ENCODE measurements at places on chromosomes 4 and X.

GRCh38 chrX:96564595-96564994 is 120.0 kb upstream of the DIAPH2 start:
- no peak for DNase-seq

- no peak for DNase-seq
These were observed 50.3 kb downstream of the WDFY3 start for GRCh38 chr4:84916227-84916626.

DNA sequence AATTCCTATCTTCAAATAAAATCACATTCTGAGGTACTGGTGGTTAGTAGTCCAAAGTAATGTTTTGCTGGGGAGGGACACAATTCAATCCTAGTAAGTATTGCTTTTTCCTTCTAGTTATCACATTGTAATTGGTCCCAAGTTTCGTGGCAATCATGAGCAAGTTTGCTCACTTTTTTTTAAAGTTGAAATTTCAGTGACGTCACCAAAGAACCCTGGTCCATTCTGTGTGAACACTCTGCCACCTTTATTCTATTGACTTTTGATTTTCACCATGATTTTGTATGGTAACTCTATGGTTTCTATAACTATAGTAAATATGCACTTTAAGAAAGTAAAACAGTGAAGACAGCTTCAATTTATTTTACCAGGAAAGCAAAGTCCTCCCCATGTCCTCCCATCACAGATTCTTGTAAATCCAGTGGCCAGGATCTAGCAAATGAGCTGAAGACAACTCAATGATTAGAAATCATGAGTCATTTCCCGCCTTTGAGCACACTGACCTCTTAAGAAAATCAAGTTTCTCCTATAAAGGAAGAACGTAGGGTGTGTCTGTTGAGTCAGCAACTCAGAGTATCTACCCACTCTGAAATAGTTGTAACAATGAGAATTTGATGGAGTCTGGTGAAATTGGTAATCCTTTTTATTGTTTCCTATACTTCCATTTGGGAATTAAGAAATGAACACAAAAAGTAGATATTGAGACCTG is 1306.6 kb upstream of the PABPC4L start:
- DNase-seq: no peak

DNA sequence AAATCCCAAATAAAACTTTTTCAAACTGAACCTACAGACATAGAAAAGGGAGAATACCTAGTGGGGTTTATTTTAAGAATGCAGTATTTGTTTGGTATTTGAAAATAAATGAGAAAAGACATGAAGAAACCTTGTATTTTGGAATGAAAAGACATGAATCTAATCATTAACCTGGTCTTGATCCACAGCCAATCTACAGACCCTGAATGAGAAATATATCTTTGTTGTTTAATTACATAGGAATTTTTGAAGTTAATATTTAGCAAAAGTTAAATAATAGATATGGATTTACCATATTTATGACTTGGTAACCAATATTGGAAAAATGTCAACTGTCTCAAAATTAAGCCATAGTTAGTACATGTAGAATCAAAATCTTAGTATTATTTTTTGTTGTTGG is 76.8 kb downstream of the MAGEA10 start:
- DNase-seq: no peak

DNA sequence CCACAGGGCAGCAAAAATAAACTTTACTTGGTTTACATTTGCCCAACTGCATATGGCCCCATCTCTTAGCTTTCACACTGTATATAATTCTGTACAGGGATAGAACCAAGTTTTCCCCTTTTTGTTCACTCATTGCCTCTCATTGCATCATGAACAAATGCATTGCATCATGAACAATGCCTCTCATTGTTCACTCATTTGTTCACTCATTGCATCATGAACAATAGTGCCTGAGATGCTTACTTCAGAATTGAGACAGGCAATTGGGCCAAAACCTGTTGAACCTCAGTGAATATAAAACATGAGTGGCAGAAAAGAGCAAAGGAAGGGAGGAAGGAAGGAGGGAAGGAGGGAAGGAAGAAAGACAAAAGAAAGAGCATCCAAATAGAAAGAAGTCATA is 98.2 kb downstream of the SOWAHB start:
- DNase-seq: no peak

DNA sequence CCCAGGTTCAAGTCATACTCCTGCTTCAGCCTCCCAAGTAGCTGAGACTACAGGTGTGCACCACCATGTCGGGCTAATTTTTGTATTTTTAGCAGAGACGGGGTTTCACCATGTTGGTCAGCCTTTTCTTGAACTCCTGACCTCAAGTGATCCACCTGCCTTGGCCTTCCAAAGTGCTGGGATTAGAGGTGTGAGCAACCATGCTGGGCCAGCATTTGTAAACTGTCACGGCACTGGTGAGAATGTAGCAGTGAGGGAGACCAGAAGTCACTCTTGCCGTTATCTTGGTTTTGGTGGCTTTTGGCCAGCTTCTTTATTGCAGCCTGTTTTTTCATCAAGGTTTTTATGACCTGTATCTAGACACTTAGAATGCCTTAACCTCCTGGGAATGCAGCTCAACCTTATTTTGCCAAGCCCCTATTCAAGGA is 22.4 kb downstream of the PCDH18 start:
- DNase-seq: no peak

- DNase-seq: no peak
These were observed 79.4 kb downstream of the SYNPO2 start for GRCh38 chr4:118968005-118968404.

- no peak for DNase-seq
These were observed 8.9 kb downstream of the PRRG3 start for GRCh38 chrX:151704041-151704663.

DNA sequence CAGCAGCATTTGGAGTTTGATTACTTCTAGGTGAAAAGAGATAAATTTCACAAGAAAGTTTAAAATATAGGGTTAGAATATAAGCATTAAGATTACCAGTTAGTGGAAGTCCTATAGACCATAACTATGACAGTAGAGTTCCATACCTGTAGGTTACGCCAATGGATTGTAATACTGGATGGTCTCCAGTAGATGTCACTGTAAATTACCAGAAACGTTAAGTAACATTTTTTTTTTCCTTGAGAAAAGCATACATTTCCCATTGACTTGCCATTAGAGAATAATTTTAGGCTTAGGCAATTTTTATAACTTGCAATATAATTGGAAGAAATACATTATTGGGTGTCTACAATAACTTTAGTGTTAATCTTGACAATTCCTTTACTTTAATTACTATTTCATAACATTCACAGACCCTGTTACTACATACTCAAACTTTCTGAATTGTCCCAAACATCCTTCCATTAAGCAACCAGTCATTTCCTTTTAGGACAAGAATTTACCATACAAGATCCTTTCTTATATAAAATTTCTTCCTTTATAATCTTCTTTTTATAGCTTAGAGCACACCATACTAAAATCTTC is 304.1 kb upstream of the TECRL start:
- no peak for DNase-seq

DNA sequence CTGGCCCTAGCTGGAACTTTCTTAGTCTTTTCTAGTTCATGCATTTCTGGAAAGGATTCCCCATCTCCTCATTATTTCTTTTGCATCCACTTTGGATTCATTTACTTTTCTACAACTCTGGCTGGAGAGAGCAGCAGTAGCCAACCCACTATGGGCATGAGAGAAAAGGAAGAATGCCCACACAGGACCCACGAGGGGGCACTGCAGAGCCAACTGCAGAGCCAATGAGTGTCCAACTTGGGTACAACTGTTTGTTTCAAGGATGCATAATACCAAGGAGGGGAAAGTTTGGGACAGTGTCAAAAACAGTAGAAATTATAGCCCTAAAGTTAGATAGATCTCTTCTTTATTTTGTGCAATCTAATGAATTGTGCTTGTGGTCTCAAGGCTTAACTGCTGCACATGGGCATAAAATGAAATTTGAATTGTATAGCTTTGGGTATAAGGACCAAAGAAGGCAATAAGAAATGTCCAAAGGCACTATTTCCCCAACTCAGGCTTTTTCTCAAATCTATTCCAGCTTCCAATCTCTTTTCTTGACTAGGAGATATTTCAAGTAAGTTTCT is 230.6 kb downstream of the NSUN7 start:
- DNase-seq: no peak

DNA sequence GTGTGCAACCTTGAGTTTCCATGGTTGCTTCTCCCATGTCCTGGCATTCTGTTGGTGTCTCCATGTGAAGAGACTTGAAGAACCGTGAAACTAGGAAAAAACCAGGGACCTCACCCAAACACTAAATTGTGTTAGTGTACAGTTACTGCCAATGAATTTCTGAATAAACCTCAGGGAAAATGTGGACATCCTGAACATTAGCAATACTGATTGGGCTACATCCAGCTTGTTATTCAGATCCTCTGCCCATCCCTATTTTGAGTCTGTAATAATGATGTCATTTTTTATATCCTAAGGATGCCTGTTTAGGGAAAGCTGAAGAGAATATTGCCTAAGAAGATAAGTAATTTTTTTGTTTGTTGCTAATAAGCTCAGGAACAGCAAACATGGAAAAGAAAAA is 262.7 kb downstream of the TMA16 start:
- DNase-seq: no peak

DNA sequence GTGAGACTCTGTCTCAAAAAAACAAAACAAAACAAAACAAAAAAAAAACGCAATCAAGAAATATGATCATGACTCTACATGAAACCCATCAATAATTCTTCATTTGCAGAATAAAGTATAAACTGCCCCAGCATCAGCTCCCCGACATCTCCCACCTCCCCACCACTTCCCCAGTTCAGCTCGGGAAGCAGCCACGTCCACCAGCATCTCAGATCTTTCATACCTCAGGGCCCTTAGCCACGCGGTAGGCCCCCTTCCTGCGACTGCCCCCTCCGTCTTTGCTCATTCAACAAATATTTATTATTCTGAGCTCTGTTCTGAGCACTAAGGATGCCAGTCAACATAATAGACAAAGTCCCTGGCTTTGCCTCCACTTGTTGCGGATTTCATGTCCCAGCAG is 45.6 kb downstream of the DCTD start:
- no peak for DNase-seq

GRCh38 chr4:75696581-75696980 is 23.4 kb upstream of the G3BP2 start:
- no peak for DNase-seq

GRCh38 chrX:2696698-2697215 is 5.7 kb downstream of the CD99 start:
- DNase-seq: no peak

DNA sequence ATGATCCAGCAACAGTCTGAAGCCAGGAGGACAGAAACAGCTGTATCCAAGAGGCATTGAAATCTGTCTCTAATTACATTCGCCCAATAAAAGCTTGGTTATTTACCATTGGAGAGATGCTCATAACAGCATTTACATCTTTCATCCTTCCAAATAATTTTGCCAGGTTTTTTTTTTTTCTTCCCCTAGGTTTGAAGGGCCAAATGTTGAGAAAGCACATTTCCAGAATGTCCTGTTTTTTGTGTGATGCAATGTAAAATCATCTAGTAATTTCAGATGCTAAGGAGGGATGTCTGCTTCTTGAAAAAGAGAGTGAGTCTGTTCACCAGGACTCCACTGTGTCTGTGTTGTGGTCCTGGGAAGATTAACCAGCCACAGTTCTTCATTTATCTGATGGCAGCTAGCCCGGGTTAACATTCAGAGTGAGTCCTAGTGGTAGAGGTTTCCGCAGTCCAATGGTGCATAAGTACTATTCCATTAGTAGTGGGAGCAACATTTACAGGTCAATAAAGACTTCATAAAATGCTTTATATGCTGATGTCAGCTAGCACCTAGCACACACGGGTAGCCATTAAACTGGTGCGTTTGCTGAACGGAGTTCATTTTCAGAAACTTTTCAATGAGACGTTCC is 406.8 kb downstream of the STIM2 start:
- DNase-seq: no peak

DNA sequence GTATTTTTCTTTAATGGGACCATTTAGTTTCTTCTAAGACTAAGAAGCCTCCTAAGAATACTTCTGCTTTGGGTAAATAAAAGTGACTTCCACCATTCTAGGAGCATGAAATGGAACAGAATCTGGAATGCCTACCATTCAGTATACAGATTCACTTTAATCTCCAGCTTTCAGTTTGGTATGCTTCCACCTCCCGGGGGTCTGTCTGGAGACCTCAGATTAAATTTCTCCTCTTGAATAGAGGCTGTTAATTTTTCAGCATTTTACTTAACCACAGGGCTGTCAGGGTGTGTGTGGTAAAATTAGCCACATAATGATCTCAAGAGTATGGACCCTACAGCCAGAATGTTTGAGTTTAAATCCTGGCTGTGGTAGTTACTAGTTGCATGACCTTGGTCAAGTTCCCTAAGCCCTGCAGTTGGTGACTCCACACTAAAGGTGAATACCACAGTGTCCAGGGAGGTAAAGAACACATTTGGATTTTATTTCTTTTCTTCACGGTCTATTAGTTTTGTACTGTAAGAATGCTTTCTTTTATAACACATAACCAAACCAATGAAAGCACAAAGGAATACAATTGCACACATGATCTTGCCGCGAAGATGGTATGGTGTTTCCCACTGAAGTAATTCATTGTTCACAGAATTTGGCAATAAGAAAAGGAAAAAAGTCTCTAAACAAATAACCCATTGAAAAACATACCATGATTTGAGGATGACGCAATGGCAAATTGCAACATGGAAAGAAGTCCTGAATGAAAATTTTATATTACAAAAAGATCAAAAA is 37.3 kb upstream of the TRIM2 start:
- no peak for DNase-seq

- DNase-seq: no peak
These were observed 18.0 kb upstream of the FAM47E start for GRCh38 chr4:76233529-76233928.

DNA sequence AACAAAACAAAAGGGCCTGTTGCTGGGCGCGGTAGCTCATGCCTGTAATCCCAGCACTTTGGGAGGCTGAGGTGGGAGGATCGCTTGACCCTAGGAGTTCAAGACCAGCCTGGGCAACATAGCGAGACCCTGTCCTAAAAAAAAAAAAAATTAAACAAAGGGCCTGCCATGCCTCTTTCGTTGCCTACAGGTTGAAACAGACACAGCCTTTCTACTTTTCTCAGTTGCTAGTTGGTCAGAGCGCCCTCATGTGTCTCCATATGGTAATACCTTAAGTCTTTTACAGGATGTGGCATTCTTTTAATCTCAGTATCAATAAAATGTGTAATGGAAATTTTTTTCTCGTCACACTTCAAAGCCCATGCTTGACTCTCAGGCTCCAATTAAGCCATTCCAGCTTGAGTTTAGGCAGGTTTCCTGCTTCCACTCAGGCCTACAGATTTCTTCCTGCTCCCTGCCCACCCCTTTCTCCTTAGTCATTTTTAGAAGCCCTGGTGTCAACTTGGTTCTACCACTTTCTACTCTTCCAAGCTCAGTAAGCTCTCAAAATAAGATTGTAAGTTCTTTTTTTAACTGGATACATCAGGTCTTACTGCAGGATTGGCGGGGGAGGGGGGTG is 4.6 kb upstream of the SOWAHD start:
- peak; percentile 22 for DNase-seq

DNA sequence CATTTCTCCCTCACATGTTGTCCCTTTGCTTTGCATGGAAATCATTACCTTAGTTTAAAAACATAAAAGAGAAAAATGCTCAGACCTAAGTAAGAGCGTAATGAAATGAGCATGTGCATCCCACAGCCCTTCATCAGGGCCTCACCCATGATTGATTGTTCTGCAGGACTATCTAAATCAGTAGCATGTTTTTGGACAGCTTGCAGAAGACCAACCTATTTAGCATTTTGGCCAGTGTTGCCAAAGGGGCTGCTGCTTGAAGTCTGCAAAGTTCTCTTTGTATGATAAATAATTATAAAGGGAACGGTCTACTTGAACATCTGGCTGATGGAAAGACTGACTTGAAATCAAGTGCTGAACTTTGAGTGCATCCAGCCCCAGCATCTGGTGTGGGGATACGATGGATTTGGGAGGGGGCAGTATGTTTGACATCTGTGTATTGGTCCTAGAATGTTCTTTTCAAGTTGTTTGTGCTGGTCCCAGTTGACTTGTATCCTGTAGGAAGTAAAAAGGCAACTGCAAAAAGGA is 76.1 kb upstream of the LIMCH1 start:
- DNase-seq: no peak
